T-cell (primary cell): ENCODE measurements at places on chromosomes 12 and 14. TPM values are rescaled to one million over a fixed set of nuclear protein-coding genes. Genes with fewer than 3 reads are reported as not detected.

Gene SIX4
- 0.12 TPM for total RNA-seq

Gene SYNDIG1L
- not detected for total RNA-seq

Gene IL26
- total RNA-seq, result 0.39 TPM

Gene LYZ
- 7.8 TPM for total RNA-seq

Gene CCDC196
- not detected for total RNA-seq

Gene AQP5
- not detected for total RNA-seq

GRCh38 chr12:92218394-92219077 lies 72.9 kb upstream of the BTG1 start:
- no peaks in the 10 kb centered on the region for H3K36me3 ChIP-seq
- no peak overlapping the region for H3K4me3 ChIP-seq
- no peaks in the 10 kb centered on the region for H3K4me1 ChIP-seq
- no peaks in the 10 kb centered on the region for H3K27me3 ChIP-seq

- H3K27me3 ChIP-seq, result no peaks in the 10 kb centered on the region
- DNase-seq, result no peak
- no peak overlapping the region for H3K27ac ChIP-seq
- no peaks in the 10 kb centered on the region for H3K36me3 ChIP-seq
Observed at GRCh38 chr12:119383206-119383605, 48.7 kb downstream of the CCDC60 start.

DNA sequence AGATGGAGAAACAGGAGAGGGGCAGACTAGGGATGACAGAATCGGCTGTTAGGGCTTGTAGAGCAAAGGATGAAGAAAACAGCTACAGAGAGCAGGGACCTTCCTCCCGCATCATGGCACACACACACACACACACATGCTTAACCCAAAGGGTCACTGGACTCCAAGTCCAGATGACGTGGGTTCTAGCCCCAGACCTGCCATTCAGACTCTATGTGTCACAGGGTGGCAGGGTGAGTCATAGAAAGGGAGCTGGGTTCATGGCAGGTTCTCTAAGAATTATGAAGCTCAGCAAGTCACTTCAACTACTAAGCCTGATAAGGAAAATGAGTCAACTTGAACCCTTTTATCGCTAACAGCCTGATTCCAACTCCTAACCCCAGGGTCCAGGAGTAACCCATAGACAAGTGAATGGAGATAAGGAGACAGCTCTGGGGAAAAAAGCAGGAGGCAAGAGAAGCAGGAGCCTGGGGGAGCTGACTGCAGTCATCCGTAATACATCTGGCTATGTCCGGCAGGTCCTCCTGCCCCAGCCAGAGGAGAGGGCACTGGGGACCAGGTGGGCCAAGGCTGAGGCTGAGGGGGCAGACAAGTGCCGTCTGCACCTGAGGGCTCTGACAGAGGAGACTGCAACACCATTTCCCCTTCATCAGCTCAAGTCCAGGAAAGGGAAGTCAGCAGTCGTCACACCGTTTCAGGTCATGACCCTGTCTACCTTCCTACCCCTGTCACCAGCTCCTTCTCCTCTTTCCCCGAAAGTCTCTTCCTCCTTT lies 3.6 kb upstream of the TNFRSF1A start:
- no peak for DNase-seq
- H3K27ac ChIP-seq, result peak overlapping the region; percentile 25
- no peaks in the 10 kb centered on the region for H3K27me3 ChIP-seq
- H3K4me1 ChIP-seq, result peaks cover 24% of the 10 kb centered on the region

DNA sequence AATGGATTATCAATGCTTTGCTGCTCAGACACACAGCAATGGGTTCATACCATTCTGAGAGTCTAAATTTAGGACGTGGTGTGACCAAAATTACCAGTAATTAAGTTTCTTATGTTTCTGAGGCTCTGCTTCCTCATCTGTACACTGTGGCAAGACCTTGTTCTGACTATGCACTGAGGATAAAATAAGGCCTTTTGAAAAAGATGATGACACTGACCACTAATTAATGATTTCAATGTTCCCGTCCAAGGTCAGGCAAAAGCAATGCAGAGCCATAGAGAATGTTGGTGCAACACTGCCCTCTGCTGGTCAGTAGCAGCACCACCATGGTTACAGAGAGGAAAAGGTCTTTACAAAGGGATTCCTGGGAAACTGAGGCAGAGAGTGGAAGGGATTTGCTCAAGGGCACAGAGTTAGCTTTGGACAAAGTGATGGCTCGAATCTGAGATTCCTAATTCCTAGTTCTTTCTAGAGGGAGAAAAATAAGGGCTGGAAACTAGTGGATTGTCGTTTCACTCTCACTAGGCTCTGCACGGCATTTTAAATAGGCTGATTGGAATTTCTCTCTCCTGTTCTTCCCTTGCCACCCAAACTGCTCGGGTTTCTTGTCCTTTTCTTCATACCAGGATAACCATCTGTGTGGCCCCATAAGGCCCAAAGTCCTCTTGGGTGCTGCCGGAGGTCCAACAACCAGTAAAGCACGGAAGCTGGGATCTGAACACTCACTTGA lies 22.3 kb upstream of the P2RX7 start:
- no peaks in the 10 kb centered on the region for H3K36me3 ChIP-seq
- DNase-seq, result peak; percentile 45
- H3K27ac ChIP-seq, result no peak overlapping the region
- H3K4me1 ChIP-seq, result no peaks in the 10 kb centered on the region
- H3K27me3 ChIP-seq, result no peaks in the 10 kb centered on the region

DNA sequence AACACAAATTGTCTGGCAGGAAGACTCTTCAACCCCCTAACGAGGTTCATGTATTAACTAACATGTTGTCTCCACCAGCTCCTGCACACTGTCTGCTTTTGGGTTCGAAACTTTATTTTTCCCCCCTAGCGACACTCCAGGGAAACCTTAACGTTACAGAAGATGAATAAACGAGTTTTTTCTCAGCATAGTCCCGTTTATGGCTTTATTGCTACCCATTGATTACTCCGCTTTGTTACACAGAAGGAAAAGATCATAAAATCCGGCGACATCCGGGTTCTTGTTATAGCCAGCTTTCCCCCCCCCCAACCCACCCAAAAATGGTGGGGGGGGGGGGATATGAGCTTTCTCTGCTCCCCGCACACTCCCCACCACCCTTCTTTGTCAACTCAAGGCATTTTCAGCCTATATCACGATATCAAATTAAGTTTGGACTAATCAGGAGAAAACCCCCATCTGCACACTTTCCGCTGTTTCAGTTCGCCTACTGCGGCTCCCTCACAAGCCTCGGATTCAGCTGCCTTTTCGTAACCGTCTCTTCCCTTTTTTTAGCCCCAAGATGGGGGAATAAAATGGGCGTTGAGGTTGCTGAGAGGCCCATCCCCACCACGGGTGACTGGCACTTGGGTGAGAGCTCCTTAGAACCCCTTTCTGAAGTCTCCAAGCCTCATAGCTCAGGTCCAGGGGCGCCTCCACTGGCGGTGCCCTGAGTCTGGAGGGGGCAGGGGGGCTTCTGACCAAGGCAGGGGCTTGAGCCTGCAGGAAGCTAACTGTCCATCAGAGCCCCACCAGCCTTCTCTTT lies 1.4 kb upstream of the HOXC6 start:
- DNase-seq, result no peak
- H3K27ac ChIP-seq, result no peak overlapping the region

- H3K36me3 ChIP-seq, result no peaks in the 10 kb centered on the region
- H3K4me3 ChIP-seq, result no peak overlapping the region
- H3K27me3 ChIP-seq, result no peaks in the 10 kb centered on the region
- no peaks in the 10 kb centered on the region for H3K4me1 ChIP-seq
- no peak for DNase-seq
- H3K27ac ChIP-seq, result no peak overlapping the region
Observed at GRCh38 chr12:3357950-3358525, 133.0 kb upstream of the PRMT8 start.

GRCh38 chr12:53413485-53414204 lies 10.0 kb upstream of the AMHR2 start:
- H3K27me3 ChIP-seq, result no peaks in the 10 kb centered on the region
- H3K4me1 ChIP-seq, result peaks cover 5% of the 10 kb centered on the region
- peaks cover 21% of the 10 kb centered on the region for H3K36me3 ChIP-seq
- no peak overlapping the region for H3K4me3 ChIP-seq
- no peak overlapping the region for H3K27ac ChIP-seq
- DNase-seq, result no peak

DNA sequence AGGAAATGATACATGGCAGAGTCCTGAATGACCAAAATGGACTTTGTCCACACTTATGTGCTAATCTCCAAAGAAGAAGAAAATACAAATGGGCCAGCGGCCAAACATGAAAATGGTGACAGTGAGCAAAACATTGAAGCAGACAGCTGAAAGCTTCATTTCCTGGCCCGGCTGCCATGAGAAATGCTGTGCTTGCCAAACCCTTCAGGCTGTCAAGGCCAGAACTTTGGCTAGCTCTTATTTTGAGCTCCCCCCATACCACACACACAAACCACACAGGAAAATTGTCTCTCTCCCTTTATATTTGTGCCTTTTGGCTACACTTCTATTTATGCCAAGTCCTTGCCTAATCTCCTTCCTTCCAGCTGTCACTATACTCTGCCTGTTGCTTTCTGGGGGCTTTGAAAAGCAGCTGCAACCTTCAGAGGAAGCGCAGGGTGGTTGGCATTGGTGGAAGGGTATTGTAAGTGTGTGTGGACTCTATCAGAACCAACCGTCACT lies 323.8 kb downstream of the RAD51B start:
- no peak overlapping the region for H3K27ac ChIP-seq
- DNase-seq, result no peak
- no peaks in the 10 kb centered on the region for H3K36me3 ChIP-seq

- DNase-seq, result no peak
- peaks cover 63% of the 10 kb centered on the region for H3K4me1 ChIP-seq
- H3K27me3 ChIP-seq, result peaks cover 23% of the 10 kb centered on the region
- no peaks in the 10 kb centered on the region for H3K36me3 ChIP-seq
- H3K27ac ChIP-seq, result no peak within 1 kb of the TSS
Observed at GRCh38 chr12:49346659-49347310, at the start of gene DNAJC22. Gene DNAJC22, plus strand, starts transcription at chr12:49346888. Its CDS starts 1,985 bp downstream, at chr12:49348873.

- no peak overlapping the region for H3K4me3 ChIP-seq
- H3K36me3 ChIP-seq, result no peaks in the 10 kb centered on the region
- peaks cover 54% of the 10 kb centered on the region for H3K27me3 ChIP-seq
- H3K4me1 ChIP-seq, result peaks cover 3% of the 10 kb centered on the region
- no peak overlapping the region for H3K27ac ChIP-seq
Observed at GRCh38 chr12:48789858-48790326, 1.0 kb upstream of the ADCY6 start.

DNA sequence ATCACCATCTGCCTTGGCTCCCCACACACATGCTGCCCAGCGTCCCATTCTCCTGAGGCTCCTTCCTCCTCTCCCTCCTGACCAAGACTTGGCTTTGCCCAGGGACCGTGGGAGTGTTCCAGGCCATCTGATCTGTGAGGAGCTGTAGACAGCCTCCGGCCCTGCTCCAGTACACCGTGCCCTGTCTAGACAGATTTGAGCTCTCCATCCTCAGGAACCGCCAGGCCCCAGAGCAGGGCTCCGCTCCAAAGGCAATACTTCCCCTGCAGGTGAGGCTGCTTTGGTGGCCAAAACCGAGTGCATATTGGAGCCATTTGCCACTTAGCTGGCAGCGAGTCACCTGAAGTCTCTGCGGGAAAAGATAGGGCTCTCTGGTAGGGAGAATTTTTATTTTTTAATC lies 147.4 kb downstream of the ANO2 start:
- no peak overlapping the region for H3K4me3 ChIP-seq
- H3K27me3 ChIP-seq, result no peaks in the 10 kb centered on the region
- no peak overlapping the region for H3K27ac ChIP-seq
- no peaks in the 10 kb centered on the region for H3K4me1 ChIP-seq
- no peaks in the 10 kb centered on the region for H3K36me3 ChIP-seq
- DNase-seq, result no peak

DNA sequence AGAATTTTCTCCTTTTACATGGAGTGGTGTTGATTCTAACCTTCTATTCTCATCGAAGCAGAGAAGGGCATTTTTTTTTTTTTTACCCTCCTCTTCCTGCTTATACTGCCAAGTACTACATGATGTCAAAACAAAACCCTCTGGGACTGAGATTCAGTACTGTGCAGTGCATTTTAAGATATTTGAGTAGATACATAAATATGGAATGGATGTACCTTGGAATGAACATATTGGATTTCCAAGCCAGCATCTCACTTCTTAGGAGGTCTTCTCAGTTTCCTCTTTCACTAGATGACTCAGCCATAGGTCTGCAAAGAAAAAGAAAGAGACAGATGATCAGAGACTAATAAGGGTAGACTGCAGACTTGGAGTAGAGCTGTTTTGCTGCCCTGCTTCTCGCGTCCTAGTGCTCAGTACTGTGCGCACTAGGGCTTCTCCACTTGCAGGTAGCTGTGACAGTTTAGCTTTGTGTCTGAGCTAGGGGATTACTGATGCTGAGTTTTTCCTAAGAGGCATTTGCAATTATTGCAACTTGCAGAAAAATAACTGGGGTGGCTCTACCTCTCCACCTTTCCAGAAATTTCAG lies 20.4 kb downstream of the TPH2 start:
- DNase-seq, result no peak
- no peaks in the 10 kb centered on the region for H3K36me3 ChIP-seq
- H3K4me1 ChIP-seq, result no peaks in the 10 kb centered on the region
- H3K27ac ChIP-seq, result no peak overlapping the region
- H3K4me3 ChIP-seq, result no peak overlapping the region

GRCh38 chr12:94172031-94172430 lies 23.7 kb downstream of the PLXNC1 start:
- no peaks in the 10 kb centered on the region for H3K36me3 ChIP-seq
- no peak overlapping the region for H3K4me3 ChIP-seq
- H3K27ac ChIP-seq, result no peak overlapping the region
- H3K27me3 ChIP-seq, result no peaks in the 10 kb centered on the region

- no peaks in the 10 kb centered on the region for H3K4me1 ChIP-seq
- no peak overlapping the region for H3K4me3 ChIP-seq
- H3K27ac ChIP-seq, result no peak overlapping the region
- no peak for DNase-seq
- no peaks in the 10 kb centered on the region for H3K36me3 ChIP-seq
- H3K27me3 ChIP-seq, result no peaks in the 10 kb centered on the region
Observed at GRCh38 chr14:86057018-86057667, 527.2 kb downstream of the FLRT2 start.

- H3K4me3 ChIP-seq, result no peak overlapping the region
- H3K4me1 ChIP-seq, result no peaks in the 10 kb centered on the region
- no peak for DNase-seq
- H3K27ac ChIP-seq, result no peak overlapping the region
Observed at GRCh38 chr12:120614848-120615247, 25.6 kb upstream of the CABP1 start.

GRCh38 chr14:39435241-39435640 lies 3.0 kb upstream of the FBXO33 start:
- no peak overlapping the region for H3K27ac ChIP-seq
- peaks cover 17% of the 10 kb centered on the region for H3K4me1 ChIP-seq
- DNase-seq, result no peak
- no peaks in the 10 kb centered on the region for H3K27me3 ChIP-seq
- no peak overlapping the region for H3K4me3 ChIP-seq

GRCh38 chr12:93704122-93704521 lies 26.9 kb downstream of the CRADD start:
- H3K27me3 ChIP-seq, result no peaks in the 10 kb centered on the region
- H3K36me3 ChIP-seq, result no peaks in the 10 kb centered on the region
- no peak overlapping the region for H3K27ac ChIP-seq
- DNase-seq, result no peak
- no peak overlapping the region for H3K4me3 ChIP-seq

- H3K4me1 ChIP-seq, result peaks cover 13% of the 10 kb centered on the region
- H3K4me3 ChIP-seq, result no peak overlapping the region
- no peak overlapping the region for H3K27ac ChIP-seq
Observed at GRCh38 chr12:109963743-109964429, 32.3 kb downstream of the GIT2 start.
